ENCODE measurements at places on chromosomes 7 and 10. TPM values are rescaled to one million over a fixed set of nuclear protein-coding genes. Genes with fewer than 3 reads are reported as not detected.

The SLC25A40 gene
- 17.4 TPM for total RNA-seq

The ALOX5 gene
- 14.2 TPM for total RNA-seq

The DEPP1 gene
- total RNA-seq = 32.0 TPM

DNA sequence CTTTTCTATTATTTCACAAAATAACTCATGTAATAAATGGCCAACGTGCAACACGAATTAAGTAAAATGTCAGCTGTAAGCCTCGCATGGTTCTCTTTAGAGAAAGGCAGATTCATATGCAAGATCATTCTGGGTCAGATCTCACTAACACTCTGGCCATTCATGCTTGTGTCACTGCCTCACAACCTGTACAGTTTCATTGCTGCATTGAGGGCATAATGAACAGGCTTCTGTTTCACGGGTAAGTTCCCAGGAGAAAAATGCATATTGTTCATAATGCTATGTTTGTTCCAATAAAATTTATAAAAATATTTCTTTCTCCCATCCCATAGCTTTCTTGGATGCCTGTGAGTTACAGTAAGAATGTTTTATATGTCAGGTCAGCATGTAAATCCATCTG, 734.0 kb upstream of the ANKRD30A start:
- no peaks in the 10 kb centered on the region for H3K4me1 ChIP-seq
- no peaks in the 10 kb centered on the region for H3K36me3 ChIP-seq
- no peak for DNase-seq
- H3K27ac ChIP-seq = no peak overlapping the region

DNA sequence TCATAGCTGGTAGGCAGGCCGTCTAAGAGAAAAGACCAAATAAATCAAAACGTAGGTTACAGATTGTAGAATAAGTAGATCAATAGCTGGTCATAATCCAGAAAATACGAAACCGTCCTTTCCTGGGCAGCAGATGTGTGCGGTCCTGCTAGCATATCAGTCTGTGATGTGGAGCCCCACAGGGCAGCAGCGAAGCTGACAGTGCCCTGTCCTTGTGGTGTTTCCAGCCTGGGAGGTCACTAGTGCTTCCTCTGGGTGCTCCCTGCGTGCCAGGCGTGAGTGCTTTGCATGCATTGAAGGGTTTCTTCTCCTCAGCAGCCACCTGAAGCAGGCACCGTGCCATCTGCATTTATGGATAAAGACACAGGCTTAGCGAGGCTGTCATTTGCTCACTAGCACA, 41.7 kb downstream of the IL15RA start:
- no peak for DNase-seq
- H3K4me3 ChIP-seq = no peak overlapping the region
- no peaks in the 10 kb centered on the region for H3K4me1 ChIP-seq
- H3K36me3 ChIP-seq = peaks cover 64% of the 10 kb centered on the region

GRCh38 chr7:78769481-78770101, 683.9 kb downstream of the MAGI2 start:
- DNase-seq = no peak
- no peak overlapping the region for H3K27ac ChIP-seq
- peaks cover 33% of the 10 kb centered on the region for H3K4me1 ChIP-seq
- peak overlapping the region; percentile 51 for H3K4me3 ChIP-seq
- no peaks in the 10 kb centered on the region for H3K36me3 ChIP-seq

DNA sequence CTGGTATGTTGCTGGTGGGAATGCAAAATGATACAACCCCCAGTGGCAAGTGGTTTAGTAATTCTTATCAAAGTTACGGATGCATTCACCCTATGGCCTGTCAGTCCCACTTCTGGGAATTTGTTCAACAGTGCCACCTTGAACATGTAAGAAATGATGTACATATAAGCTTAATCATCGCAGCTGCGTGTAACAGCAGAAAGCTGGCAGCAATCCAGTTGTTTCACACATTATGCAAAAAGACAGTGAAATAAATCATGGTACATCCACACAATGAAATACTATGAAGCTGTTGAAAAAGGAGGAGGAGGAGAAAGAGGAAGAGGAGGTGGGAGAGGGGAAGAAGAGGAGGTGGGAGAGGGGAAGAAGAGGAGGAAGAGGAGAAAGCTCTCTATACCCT, 76.2 kb upstream of the MYL10 start:
- H3K4me1 ChIP-seq = no peaks in the 10 kb centered on the region
- no peak overlapping the region for H3K4me3 ChIP-seq
- H3K27ac ChIP-seq = no peak overlapping the region
- H3K36me3 ChIP-seq = no peaks in the 10 kb centered on the region

DNA sequence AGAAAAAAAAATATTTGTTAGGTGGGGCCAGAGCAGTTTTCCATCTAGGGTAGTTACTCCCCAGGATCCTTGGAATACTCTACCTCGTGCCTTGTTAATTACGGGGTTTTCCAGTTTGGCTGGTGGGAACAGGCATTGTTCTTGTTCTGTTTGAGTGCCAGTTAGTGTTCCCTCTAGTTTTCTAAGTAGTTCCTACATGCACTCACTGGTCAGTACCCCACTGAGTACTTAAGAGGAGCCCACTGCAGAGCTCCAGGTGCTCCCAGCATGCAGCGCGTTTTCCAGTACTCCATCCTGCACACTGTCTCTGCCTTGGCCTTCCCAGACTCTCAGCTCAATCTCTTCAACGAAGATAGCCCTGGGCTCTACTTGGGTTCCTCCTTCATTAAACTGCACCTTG, 58.0 kb downstream of the AHCYL2 start:
- DNase-seq = no peak
- H3K4me1 ChIP-seq = no peaks in the 10 kb centered on the region
- no peak overlapping the region for H3K4me3 ChIP-seq
- H3K27ac ChIP-seq = no peak overlapping the region
- H3K36me3 ChIP-seq = no peaks in the 10 kb centered on the region
- H3K27me3 ChIP-seq = no peaks in the 10 kb centered on the region

GRCh38 chr7:38938001-38938485, 29.1 kb upstream of the VPS41 start:
- no peaks in the 10 kb centered on the region for H3K27me3 ChIP-seq
- H3K4me1 ChIP-seq = no peaks in the 10 kb centered on the region
- DNase-seq = no peak

DNA sequence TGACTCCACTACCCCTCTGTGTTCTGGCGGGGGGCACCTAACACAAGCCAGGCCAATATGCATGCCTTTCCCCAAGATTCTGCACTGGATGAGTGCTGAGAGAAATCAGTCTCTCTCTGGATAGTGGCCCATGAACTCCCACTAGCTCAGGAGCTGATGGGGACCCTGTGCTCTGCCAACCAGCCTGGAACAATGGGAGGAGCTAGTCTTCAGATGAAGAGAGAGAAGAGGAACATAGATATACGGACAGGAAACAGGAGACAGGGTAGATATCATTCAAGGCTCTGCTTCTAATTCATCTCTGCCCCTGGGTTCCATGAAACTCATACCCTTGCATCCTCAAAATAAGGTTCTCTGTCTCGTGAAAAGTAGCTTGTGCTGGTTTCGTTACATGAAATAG, 27.9 kb upstream of the PLXNA4 start:
- no peak for DNase-seq
- no peaks in the 10 kb centered on the region for H3K36me3 ChIP-seq
- no peaks in the 10 kb centered on the region for H3K4me1 ChIP-seq
- H3K27me3 ChIP-seq = no peaks in the 10 kb centered on the region

GRCh38 chr7:101984133-101984879, 166.9 kb downstream of the CUX1 start:
- DNase-seq = no peak
- no peak overlapping the region for H3K4me3 ChIP-seq
- H3K36me3 ChIP-seq = no peaks in the 10 kb centered on the region
- H3K27me3 ChIP-seq = no peaks in the 10 kb centered on the region
- H3K27ac ChIP-seq = no peak overlapping the region

- no peak overlapping the region for H3K4me3 ChIP-seq
- peaks cover 21% of the 10 kb centered on the region for H3K4me1 ChIP-seq
- H3K27me3 ChIP-seq = no peaks in the 10 kb centered on the region
- H3K27ac ChIP-seq = no peak overlapping the region
Measured at GRCh38 chr10:118310822-118311221, 31.3 kb downstream of the FAM204A start.

GRCh38 chr10:55653531-55653930, 707.5 kb downstream of the ZWINT start:
- H3K27ac ChIP-seq = no peak overlapping the region
- H3K36me3 ChIP-seq = no peaks in the 10 kb centered on the region
- H3K27me3 ChIP-seq = no peaks in the 10 kb centered on the region
- no peak for DNase-seq
- H3K4me1 ChIP-seq = no peaks in the 10 kb centered on the region
- no peak overlapping the region for H3K4me3 ChIP-seq

DNA sequence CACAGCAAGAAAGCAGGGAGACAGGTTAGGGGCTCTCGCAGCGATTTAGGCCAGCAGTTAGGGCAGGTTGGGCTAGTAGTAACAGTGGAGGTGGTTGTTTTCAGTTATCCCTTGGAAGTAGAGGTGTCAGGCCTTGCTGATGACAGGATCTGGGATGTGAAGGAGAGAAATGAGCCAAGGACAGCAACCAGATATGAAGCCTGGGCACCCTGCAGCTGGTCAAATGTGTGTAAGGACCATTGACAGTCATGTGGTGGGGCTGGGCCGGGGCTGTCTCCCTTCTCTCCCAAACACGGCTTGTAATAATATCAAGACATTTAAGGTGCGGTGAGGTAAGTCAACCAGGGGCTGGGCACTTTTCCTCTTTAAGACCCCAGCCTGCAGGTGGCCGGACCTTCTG, 112.5 kb upstream of the IGFBP3 start:
- no peak overlapping the region for H3K4me3 ChIP-seq
- no peak for DNase-seq
- no peaks in the 10 kb centered on the region for H3K36me3 ChIP-seq
- H3K27ac ChIP-seq = no peak overlapping the region
- H3K4me1 ChIP-seq = no peaks in the 10 kb centered on the region
